ENCODE measurements at places on chromosomes 5 and 9.

- no peak for DNase-seq
These were observed 6.0 kb downstream of the LARP1 start for GRCh38 chr5:154761046-154761736.

DNA sequence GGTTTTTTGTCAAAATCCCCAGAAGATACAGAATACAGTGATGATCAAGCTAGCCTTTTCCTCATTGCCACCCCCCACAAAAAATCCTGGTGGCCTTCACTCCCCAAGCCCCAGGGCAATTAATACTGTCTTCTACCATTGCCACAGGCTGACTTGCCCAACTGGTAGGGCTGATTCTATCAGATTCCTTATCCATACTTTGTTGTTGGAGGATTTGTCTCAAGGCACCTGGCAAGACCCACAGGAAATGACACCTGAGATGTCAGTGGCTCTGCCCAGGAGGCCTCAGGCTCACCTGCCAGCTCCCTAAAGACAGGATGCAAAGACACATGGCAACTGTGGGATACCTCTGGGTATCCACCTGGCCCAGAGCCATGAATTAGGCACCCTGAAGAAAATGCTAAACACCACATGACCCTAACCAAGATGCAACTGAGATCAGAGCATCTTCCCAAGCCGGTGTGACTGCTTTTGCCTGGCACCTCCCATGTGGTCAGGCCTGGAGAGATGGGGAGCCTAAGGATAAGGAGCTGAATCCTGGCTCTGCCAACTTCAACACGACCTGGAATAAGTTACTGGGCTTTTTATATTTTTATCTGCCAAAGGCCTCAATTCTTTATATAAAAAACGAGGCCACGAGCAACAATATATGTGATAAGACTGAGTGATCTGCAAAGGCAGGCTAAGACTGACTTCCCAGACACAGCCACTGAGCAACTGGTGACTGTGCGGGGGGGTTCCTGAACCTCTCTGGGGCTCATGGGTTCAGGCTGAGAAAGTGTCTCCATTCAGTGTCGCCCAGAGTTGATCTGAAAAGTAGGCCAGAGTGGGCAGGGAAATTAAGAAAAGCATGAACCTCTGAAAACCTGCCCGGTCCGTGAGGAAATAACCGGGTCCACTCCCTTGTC is 944 bp downstream of the ATOX1 start:
- DNase-seq: no peak

DNA sequence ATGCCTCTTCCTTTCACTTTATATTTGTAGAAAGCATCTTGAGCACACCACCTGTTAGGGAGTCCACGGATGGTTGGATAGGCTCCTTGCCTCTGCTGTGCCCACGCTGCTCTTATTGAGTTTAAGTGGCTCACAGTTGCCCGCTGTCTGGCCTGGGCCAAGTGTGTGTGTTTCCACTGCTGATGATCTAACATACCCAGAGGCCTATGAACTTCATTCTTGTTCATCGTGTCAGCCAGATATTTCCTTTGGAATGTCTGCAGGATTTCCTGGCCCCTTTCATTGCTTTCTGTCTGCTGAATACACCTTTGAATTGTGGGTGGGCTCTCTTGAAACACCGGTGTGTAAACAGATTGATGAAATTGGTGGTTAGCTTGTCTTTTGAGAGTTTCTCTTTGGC is 46.6 kb downstream of the MVB12B start:
- no peak for DNase-seq

- DNase-seq: no peak
These were observed 72.1 kb upstream of the PRRC1 start for GRCh38 chr5:127445328-127445727.

DNA sequence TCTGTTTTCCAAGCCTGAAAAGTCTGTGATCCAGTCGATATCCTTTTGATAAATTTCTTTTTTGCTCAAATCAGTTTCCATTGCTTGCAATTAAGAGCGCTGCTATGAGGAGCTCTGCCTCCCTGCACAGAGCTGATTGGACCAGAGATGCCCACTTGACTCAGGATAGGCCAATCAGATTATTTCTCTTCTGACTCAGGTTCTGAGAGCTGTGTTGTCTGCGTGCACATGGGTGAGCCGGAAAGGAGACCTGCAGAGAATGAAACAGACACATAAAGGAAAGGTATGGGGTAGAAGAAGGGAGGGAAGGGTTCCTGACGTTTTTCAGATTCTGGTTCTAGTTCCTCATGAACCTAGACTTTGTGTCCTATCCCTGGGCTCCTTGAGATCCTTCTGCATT is 15.8 kb upstream of the FABP6 start:
- DNase-seq: no peak

DNA sequence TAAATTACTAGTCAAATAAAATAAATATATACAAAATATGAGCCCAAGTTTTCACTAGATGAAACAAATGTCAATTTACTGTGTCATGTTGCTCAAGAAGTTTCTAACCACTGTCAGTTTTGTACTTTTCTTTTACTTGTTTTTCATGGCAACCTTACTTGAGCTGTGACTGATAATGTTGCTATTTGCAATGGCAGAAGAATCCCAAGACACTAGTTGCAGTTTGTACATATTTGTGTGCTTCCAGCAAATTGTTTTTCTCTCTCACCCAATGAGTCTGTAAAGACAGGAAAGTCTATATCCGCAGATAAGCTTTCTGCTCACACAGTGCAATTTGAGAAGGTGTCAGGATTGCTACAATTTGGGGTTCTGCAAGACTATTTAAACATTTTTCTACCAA is 338.6 kb upstream of the PCSK5 start:
- no peak for DNase-seq

- DNase-seq: no peak
These were observed 1.2 kb downstream of the HSPA5 start for GRCh38 chr9:125239631-125240597.

DNA sequence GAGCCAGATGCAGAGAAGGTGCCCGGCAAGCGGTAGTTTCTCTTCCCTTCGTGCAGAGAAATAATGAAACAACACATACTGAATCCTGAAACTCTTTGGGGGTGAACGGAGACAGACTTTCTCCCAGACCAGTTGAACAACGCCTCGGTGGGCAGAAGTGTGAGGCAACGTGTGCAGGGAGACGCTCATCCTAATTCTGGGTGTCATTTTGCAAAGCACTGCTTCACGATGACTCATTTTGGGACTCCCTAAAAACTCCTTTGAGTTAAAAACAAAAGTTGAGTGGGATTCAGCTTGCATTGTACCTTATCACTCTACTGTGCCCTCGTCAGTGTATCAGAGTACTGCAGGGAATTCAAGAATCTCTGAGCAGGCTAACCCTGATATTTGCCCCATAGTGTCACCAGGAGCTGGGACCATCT is 3.5 kb upstream of the NEK6 start:
- DNase-seq: no peak

GRCh38 chr5:38115318-38115827 is 143.0 kb upstream of the EGFLAM start:
- no peak for DNase-seq

DNA sequence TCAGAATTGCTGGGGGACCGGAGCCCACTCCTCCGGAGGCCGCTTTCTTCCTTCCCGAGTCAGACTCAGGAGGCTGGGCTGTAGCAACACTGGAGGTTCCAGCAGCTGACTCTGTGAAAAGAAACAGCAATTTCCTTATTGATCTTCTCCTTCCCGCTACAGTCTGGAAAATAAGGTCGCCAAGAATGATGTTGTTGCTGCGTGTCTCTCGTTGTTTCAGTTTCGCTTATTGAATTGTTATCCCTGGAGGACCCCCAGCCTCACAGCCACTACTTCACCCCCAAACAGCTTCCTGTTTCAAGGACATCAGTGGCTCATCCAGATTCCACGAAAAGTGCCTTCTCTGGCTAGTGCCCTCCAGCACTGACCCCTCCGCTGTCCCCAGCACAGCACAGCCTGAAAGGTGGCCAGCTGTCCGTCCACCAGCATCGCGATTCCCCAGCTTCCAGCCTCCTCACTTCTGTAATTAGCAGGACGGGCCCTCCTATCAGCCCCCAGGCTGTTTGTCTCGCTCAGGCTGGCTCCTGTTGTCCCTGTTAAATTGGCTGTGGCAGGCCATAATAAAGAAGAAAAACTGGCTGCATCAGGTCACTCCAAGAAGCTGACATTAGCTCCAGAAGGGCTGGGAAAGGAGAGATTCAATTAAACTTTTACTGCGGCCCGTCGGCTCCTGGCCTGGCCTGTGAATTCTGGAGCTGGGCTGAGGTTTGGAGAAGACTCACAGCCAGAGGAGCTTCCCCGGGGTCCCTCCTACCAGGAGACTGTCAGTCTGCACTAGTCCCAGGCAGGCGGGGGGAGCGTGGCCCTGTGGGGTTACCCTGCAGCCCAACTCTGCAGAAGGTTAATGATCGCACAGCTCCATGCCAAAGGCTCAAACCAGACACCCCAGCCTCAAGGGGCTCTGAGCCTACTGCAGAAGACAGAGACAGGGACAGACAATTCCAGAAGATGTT is 40.5 kb downstream of the OLFM1 start:
- DNase-seq: no peak

DNA sequence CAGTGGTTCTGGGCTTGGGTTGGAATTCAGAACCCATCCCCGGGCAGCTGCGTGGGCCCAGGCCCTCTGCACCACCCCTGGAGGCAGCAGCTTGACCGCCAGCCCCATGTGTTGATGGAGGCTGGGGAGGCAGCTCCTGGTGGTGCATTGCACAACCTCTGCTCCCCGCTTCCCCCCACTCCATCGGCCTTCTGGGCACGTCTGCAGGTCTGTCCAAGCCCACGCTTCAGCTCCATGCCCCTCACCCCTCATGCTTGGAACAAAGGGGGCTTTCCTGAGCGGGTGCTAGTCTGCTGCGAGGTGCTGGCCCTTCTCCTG is 1.4 kb downstream of the NCS1 start:
- no peak for DNase-seq

- peak; percentile 53 for DNase-seq
These were observed 41.4 kb upstream of the DNAH5 start for GRCh38 chr5:13985731-13986418.

GRCh38 chr9:113177251-113177650 is 26.4 kb downstream of the SLC31A2 start:
- DNase-seq: no peak

DNA sequence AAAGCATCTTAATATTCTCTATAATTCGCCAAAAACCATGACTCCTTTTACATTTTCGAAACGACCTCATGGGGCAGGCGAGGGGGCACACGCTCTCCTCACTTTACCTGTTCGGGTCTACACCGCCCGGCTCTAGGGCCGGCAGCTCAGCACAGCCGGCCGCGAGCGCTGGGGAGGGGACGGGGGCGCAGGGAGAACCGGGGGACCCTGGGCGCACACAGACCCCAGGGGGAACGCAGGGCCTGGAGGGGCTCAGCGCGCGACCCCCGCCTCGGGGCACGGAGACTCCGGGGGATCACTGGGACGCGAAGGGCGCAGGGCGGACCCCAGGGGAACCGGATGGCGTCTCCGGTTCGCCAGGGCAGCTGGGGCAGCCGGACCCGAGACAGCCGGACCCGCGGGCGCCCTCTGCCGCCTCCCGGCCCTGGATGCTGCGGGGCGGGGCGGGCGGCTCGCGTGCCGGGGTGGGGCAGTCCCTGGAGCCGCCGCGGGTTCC is at the start of gene AHRR:
TSS of gene AHRR (plus strand) at position 485 of the 496 bp plus-strand sequence. CDS start 22,189 bp downstream, outside the sequence.
- peak; percentile 67 for DNase-seq

DNA sequence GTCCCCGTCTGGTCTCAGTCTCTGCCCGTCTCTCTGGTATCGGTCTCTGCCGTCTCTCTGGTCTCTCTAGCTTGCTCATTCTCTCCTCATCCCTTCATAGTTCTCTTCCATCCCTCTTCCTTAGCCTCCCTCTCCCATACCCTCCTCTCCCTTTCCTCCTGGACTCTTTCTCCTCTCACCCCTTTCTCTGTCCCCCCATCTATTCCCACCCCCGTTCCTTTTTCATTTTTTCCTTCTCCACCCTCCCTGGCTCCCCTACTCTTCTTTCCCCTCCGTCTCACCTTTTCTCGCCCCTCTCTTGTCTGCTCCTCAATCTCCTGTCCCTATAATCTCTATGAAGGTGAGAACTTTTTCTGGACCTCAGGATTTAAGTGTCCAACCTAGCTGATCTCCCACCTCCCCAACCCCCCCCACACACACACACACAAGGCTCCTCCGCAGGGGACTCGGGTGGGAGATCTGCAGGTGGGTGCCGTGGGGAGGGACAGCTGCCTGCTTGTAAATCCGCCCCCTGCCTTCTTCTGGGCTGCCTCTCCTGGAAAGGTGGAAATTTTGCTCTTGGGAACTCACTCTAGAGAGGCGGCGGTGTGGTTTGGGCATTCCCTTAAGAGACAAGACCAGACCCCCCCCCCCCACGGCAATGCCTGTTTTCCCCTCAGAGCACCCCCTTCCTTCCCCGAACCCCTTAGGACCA is 953 bp downstream of the UBE2QL1 start:
- DNase-seq: no peak

GRCh38 chr9:36093384-36093783 is 43.1 kb upstream of the GLIPR2 start:
- no peak for DNase-seq

- no peak for DNase-seq
These were observed 444.5 kb downstream of the SH3GL2 start for GRCh38 chr9:18023332-18023731.

- DNase-seq: no peak
These were observed 8.3 kb upstream of the XPA start for GRCh38 chr9:97705354-97705950.

GRCh38 chr5:155914766-155915165 is 412.2 kb upstream of the SGCD start:
- DNase-seq: no peak

- peak; percentile 21 for DNase-seq
These were observed 177.9 kb upstream of the FST start for GRCh38 chr5:53302529-53302928.

DNA sequence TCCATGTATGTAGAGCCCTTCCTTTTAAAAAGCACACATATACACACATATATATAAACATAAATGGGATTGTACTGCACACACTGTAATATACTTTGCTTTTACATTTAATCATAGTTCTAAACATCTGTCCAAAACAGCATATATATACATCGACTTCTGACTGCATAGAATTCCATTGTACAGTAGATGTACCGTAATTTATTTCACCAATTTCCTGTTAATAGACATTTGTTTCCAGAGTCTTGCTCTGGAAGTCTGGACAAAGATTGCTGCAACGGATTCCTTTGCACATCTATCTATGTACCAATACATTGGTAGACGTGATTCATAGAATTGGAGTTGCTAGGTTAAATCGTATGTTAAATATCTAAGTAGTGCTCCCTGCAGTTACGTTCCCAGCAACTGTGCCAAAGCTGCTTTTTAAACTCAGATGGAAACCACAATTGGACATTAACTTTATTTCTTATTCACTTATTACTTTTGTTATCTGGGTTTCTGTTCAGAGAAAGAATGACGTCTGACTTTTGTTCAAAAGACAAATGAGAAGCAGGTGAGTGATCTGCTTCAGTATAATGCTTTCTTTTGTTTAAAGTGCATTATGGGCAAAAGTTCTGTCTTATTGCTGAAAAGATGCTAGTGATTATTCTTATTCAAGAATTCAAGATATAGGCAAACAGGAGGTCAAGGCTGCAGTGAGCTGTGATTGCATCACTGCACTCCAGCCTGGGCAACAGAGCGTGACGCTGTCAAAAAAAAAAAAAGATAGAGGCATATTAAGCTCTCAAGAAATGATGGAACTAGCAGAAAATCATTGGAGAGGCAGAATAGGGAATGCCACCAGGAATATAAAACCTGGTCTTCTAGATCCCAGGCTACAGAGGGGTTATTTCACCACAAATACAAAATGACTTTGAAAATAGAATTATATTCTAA is 138.2 kb downstream of the FGF1 start:
- DNase-seq: no peak

GRCh38 chr9:123505496-123505895 is 149.5 kb downstream of the CRB2 start:
- DNase-seq: no peak
